ENCODE measurements at places on chromosomes 11 and 22.

GRCh38 chr22:37186228-37186996, 1.6 kb downstream of the C1QTNF6 start:
- DNase-seq = no peak

DNA sequence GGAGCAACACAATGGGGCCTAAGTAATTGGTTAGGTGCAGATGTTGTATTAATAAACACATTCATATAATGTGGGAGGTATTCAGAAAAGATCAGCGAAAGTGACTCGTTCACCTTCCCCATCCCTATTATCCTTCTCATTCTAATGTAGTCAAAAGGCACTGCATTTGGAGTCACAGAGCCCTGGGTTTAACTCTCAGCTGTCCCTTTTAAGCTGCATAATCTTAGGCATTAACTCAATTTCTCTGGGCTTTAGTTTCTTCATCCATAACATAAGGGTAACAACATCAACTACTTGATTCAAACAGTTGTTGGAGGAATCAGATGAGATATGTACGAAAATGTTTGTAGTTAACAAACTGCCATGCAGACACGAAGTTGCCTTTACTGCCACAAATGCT, 187.6 kb upstream of the PITPNB start:
- no peak for DNase-seq

DNA sequence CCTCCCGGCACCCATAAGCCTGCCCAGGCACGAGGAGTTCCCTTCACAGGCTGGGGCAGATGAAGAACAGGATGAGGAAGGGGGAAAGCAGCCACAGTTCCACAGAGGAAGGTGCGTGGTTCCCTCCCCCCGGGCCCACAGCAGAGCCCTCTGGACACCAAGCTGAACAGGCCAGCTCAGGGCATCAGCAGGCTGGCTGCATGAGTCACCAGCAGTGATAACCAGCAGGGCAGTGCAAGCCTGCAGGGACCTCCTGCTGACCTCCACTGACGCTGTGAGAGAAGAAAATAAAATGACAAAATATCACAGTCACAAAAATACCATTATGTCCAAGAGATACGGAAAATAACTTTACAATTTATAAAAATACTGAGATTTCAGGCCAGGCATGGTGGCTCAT, 11.5 kb downstream of the RTL6 start:
- DNase-seq = no peak

DNA sequence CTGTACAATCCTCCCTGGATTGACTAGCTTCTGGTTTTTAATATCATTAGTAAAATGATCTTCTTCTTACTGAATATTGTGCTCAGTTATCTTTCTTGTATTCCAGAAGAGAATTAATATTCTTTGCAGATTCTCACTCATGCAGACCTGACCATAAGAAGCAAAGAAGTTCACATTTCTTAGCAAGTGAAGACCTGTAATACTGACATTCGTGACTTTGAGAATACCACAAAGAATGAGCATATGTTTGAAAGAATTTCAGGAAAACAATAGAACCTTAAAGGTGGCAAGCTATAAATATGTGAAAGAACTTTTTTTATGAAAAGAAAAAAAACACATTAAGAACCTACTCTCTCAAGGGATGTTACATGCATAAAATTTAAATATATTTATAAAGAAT, 371.6 kb downstream of the JRKL start:
- DNase-seq = no peak

DNA sequence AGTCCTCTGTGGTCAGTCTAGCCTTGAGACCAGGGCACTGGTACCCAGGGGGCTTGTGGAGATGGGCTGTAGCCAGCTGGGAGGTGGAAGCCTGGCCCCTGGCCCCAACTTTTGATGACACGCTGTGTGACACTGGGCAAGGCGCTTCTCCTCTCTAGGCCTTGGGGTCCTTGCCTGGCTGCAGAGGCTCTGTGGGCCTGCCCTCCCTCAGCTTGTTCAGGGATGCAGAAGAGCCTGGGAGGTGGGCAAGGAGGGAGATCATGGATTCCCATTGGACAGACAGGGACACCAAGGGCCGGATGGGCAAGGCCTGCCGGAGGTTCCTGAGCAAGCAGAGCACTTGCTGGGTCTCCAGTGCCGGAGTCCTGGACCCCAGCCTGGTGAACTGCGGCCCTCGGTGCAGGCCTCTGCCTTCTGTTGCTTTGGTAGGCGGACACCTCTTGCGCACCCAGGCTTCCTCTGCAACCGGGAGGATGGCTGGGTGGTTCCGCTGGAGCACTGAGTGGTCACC, 1.3 kb upstream of the PPP2R5B start:
- no peak for DNase-seq

DNA sequence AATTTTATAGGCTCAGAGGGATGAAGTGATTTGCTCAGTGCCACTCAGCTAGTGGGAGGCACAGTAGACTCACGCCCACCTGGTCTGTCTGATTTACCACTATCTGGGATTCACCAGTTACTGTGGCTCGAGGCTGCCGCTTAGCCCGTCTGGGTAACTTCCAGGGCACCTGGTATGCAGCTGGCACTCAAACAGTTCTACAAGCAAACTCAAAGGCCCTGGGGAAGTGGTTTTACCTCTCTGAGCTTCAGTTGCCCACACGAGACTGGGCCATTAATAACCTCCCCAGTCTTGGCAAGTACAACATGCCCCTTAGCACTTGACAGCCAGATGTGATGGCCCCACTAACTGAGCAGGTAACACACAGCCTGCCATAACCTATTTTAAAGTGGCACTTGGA, 2.6 kb downstream of the GDPD5 start:
- no peak for DNase-seq

- no peak for DNase-seq
Measured at GRCh38 chr11:68904248-68904847, 657 bp downstream of the IGHMBP2 start.

All from cerebellar nuclear complex (tissue), 1 donor.